ENCODE measurements at places on chromosomes 2 and 18.
A peak's percentile ranks its signal among the peaks of the same experiment; 100 is the strongest.

- DNase-seq, result no peak
These were observed 128.5 kb downstream of the ARL6IP6 start for GRCh38 chr2:152846697-152847470.

GRCh38 chr18:49631146-49631866 lies 69.4 kb downstream of the LIPG start:
- DNase-seq, result no peak

DNA sequence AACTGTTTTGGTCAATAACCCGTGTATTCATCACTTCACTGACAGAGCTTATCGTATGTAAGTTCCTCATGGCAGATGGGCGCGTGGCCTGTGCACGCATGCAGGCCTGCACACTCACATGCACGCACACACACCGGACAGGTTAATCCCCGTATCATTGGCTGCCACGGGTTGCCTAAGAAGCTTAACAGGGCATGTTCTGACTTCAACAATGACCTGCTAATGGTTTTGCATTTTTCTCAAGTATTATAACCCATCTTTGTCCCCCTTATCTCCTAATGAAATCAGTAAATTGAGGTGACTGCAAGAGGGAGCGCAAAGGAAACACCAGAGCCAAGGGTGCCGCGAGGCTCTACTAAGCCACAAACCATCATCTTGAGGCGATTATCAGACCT lies 399.0 kb upstream of the ID2 start:
- no peak for DNase-seq

DNA sequence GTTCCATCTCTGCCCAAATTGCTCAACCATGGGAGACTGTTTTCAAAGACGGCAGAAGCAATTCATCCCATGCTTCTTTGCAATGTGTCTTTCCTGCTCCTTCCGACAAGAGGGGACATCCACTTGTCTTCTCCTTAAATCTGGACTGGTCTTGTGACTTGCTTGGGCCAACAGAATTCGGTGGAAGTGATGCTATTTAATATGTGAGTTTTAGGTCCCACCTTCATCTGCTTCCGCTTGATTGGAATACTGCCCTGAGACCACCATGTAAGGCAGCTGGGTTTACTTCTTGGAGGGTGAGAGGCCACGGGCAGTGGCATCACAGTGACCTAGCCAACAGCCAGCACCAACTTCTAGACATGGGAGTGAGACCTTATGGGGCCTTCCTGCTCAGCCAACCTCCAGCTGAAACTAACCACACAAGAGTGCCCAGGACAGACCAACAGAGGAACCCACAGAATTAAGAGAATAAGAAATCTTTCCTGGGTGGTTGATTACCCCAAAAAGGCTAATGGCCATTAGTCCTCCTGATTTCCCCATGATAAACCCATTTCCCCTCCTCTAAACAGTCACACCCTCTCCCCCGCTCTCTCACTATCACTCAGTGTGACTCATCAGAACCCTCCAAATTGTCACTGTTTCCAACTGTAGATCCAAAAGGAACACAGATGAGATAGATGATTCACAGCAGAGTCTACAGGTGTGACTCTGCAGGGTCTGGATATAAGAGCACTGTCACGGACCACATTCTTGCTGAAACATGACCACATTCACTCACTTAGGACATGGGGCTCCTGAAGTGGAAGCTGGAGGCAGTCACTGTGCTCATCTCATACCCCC lies 16.2 kb upstream of the RHOB start:
- DNase-seq, result no peak

DNA sequence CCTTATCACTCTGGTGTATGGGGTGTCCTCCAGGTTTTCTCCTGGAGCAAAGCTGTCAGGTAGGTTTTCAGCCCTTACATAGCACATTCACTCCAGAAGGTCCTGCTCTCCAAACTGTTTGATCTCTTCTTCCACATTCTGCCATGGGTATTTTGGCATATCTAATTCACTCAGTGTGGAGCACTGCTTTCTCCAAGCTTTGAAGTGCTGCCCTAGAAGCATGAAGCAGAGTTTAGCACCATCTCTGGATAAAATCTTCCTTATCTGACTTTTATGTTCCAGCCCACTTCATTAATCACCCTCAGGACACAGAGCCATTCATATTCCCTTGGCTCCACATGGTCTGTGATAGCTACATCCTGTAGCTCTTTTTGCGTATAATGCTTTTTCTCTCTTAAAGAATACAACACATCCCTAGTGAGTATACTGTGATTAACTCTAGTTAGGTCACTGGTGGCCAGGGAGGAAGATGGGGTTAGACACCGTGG lies 56.7 kb upstream of the ARHGAP28 start:
- no peak for DNase-seq

- no peak for DNase-seq
These were observed 10.8 kb downstream of the EMILIN2 start for GRCh38 chr18:2857491-2858131.

DNA sequence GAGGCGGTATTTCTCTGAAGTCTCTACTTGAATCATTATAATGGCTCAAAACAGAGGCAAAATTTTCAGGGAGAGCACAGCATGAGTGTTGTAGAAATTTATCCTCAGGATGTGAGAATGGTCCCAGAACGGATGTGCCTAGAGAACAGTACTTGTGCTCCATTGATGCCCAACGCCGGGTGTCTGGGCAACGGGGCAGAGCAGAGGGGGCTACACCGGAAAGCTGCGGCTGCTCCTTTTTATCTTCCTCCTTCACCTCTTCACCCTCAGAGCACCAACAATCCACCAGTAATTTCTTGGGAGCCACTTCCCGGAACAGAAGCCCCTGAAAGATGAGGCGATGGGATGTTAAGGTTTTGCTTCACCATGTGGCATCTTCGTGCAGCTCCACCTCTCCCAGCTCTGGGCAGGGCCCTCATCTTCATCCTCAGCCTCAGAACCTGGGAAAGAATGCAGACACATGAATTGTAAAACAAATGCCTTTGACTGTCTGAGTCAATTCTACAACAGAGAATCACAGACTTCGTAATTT lies 71.5 kb downstream of the PTGR3 start:
- no peak for DNase-seq

GRCh38 chr2:60633615-60634014 lies 80.2 kb upstream of the BCL11A start:
- DNase-seq, result peak; percentile 92

GRCh38 chr2:38948995-38949394 lies 59.3 kb downstream of the ARHGEF33 start:
- no peak for DNase-seq

DNA sequence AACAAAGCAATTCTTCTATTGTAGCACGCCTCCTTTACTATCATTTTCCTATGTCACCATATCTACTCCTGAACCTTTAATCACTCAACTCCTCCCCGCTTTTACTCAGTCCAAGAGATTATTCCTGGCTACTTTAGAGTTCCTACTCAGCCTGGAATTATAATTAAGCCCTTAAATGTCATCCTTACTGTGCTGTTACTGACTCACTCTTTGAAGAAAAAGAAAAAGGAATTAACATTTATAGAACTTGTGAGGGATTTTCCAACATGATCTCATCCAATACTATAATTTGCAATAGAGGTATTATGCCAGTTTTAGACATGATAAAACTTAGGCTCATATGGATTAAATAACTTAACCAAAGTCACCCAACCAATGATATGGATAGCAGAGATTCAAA lies 61.7 kb downstream of the CCDC88A start:
- DNase-seq, result no peak

DNA sequence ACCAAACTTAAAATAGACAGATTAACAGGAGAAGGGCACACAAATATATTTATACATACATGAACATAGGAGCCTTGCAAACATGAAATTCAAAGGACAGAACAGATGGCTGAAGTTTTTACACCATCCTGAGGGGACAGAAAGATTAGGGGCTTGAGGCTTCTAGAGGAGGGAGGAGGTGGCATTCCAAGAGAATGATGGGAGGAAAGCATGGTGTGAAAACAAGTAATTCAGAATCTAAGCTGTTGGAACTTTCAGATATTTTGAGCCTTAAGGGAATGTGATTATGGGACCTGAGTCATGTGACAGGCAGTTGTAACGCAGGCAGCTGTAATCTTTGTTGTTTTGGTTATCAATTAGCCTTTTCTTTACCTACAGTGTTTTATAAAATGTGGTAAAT lies 225.2 kb upstream of the SPOPL start:
- DNase-seq, result peak; percentile 64

DNA sequence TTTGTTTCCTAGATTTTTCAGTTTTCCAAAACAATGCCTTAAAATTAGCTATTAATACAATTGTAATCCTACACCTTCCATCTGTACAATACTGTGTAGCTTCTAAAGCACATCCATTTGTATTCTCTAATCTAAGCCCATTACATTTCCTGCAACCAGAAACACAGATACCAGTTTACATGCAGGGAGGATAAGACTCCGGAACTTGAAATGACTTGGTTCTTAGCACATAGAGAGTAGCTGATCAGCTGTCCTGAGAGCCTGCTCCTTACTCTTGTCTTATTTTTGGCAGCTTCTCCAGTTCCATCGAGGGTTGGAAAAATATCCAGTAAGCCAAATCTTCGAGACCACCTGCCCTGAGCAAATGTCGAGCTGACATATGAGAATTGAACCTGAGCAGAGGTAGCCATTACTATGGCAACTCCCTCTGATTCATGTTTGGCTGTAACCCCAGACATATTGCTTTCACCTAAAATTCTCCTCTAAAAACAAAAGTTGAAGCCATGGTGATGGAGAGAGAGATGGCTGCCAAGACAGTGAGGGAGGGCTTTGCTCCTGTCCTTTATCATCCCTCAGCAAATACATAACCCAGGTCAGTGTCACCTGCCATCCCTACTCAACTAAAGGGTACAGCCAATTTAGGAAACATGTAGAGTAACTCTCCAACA lies 542.8 kb downstream of the IRS1 start:
- DNase-seq, result peak; percentile 29

DNA sequence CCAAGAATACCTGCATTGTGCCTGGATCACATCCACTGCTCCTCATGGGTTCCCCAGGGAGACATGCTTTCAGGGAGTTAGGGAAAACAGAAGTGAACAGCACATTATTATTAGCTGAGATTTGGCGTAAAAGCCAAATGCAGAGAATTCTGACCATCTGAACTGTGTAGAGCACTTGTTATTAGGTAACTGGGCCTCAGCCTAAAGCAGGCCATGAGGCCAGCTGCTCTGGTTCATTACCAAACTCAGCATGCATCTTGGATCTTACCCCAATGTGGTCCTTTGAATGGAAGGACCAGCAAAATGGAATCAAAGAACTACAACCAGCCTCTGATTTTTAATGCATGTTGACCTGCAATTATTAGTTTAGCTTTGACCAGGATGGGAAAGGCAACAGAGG lies 322.3 kb downstream of the KCNS3 start:
- DNase-seq, result no peak

DNA sequence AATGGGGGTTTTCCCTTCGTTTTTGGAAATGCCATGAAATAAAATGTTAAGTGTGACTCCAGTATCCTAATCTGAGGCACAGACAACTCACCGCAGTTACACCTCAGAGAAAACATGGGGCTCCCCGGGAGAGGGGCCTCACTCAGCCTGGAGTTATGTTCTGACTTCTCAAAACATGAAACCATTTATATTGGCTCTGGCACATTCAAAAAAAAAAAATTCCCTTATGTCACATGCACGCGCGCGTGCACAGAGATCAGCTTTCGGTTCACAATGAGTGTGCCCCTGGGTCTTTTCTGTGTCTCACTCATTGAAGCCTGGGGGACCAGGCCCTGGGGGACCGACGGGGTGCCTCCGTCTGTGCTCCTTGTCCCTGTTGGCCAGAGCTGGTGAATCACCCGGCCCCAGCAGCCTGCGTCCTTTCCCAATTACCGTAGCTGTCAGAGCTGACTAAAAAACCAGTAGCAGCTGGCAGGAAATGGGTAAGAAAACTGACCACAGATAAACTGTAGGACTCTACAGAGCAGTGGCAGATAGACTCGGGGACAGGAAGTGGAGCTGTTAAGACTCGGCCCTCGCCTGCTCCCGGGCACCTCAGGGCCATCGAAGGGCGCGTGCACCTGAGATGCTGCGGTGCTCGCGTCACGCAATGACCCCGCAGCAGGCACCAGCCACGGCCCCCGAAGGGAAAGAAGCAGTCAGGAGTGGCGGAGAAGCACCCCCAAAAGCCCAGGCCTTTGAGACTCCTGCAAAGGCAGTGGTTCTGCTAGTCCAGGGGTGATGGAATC lies 138.3 kb upstream of the ID2 start:
- DNase-seq, result peak; percentile 24

DNA sequence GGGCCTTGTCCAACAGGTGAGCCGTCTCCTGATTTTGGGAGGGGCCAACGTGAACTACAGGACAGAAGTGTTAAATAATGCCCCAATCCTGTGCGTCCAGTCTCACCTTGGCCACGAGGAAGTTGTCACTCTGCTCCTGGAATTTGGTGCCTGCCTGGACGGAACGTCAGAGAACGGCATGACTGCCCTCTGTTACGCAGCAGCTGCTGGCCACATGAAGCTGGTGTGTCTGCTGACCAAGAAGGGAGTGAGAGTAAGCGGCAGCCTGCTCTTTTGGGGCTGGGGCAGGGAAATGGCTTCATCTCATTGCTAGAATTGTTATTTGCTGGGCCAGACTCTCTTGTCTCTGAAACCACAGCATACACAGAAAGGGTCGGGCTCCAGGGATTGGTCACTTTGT lies 92.3 kb downstream of the WDSUB1 start:
- DNase-seq, result no peak

DNA sequence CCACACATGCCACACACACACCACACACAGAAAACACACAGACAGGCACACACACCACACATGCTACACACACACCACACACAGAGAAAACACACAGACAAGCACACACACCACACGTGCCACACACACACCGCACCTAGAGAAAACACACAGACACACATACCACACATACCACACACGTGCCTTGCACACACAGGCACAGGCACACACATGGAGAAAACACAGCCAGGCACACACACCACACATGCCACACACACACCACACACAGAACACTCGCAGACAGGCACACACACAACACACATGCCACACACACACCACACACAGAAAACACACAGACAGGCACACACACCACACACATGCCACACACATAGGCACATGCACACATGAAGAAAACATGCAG lies 242.1 kb upstream of the MYT1L start:
- no peak for DNase-seq

DNA sequence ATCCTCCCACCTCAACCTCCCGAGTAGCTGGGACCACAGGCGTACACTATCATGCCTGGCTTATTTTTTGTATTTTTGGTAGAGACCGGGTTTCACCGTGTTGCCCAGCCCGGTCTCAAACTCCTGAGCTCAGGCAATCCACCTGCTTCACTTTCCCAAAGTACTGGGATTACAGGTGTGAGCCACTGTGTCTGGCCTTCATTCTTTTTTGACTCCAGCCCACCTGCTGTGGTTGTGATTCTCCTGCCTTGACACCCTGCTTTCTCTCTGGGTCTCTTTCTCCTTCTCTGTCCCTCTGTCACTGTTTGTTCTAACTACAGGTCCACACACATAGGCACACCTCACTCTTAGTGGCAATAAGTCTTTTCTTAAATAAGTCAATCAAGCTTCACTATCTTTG lies 85.3 kb downstream of the FTCDNL1 start:
- no peak for DNase-seq

DNA sequence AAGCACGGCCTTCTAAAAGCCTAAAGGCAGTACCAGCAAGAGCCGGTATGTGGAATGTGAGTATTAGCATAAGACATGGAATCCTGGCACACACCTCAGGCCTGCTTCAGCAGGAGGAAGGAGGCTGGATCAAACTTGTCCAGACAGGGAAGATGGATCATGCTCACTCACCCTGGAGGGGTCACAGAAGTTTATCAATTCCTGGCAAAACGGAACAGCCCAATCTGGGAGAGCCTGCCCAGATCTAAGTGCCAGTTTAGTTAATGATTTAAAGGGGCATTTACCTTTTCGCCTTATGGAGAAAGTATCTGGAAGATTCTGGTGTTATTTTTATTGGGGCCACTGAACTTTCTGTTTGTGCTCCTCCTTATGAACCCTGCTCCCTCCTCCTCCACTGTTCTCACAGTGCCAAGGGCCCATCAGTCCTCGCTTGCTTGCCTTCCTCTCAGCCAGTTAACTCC lies 58.3 kb upstream of the NFE2L2 start:
- DNase-seq, result no peak
